ENCODE measurements at places on chromosomes 13 and 19.

DNA sequence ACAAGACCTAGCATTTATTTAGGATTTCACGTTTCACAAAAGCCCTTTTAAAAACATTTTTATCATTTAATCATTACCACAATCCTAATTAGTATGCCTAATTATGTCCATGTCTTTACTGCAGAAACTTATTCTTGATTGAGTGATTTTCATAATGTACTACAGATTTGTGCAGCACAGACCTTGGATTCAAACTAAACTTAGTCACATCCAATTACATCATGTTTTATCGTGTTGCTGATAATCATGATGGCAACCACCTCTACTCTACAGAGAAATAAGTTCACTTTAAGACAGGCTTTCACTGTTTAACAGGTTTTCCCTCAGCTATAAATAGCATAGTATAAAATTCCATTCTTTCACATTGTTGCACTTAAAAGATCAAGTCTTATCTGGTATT, 240.9 kb upstream of the RFC3 start:
- DNase-seq = no peak

DNA sequence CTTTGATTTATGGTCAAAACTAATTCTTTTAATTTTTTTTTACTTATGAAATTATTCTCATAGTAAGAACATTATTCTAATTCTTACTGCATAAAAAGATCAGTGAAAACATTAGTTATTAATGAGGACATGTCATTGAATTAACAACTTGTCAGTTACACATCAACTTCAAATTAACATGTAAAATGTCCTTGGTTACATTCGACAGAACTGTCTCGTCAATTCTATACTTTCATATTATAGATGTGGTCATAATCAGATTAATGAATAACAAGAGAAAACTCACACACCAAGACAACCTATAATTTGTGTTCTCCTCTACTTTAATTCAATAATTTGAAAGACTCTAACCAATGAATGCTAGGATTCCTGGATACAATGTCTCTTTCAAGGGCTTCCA, 66.7 kb downstream of the KATNAL1 start:
- DNase-seq = no peak

DNA sequence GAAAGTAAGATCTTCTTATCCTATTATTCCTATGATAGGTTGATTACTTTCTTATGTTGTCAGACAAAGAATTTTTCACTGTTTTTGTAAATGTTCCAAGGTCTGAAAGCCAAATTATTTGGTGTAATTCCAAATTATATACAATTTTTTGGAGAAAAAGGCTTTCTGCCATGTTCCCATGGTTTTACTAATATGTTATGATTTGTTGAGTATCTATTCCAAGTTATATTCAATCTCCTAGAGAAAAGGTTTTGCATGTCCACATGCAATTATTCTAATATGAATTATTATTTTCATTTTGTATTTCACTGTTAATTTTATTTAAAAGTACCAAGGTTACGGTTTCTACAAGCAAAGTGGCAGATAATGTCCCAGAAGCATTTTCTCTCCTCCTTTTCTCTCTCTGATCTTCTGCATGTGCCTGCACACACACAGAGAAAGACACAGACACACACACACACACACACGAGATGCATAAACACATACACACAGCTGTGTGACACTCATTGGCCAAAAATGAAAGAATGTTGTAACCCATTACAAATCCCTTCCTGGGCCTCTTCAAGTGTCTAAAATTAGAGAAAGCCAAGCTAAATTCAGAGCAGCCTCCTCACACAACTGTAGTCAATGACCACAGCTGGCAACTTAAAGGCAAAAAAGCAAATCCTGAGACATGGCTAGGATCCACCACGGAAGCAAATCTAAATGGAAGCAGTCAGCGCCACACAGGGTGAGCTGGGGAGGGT, 621.0 kb downstream of the EFNB2 start:
- no peak for DNase-seq

DNA sequence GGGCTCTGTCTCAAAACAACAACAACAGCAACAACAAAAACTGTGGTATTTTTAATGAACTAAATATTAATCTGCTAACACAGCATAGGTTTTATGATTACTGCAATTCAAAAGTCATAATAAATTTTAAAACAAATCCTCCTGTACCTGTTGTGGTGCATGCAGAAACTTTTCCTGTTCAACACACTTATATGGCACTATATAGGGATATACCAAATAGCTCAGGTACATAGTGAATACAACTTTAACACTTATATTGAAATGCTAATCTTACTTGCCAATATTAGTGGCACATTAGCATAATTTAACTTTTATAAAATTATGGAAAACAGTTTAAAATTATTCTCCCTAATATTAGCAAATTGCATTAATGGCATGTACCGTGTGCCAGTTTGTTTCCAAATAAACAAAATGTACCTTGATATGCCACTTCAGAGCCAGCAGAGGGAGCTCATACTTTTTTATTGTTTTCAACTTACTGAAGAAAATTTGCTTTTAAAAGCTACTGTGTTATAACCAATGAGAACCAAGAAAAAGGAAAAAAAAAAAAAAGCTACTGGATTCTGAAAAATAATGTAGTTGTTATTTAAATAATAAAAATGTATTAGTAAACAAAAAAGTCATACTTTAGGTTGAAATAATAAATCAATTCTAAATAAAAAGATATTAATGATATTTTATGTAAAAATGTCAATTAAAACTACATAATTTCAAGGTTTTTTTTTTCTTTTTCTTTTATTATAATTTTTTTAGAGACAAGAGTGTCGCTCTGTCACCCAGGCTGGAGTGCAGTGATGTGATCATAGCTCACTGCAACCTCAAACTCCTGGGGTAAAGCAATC, 18.0 kb upstream of the RBM26 start:
- no peak for DNase-seq

DNA sequence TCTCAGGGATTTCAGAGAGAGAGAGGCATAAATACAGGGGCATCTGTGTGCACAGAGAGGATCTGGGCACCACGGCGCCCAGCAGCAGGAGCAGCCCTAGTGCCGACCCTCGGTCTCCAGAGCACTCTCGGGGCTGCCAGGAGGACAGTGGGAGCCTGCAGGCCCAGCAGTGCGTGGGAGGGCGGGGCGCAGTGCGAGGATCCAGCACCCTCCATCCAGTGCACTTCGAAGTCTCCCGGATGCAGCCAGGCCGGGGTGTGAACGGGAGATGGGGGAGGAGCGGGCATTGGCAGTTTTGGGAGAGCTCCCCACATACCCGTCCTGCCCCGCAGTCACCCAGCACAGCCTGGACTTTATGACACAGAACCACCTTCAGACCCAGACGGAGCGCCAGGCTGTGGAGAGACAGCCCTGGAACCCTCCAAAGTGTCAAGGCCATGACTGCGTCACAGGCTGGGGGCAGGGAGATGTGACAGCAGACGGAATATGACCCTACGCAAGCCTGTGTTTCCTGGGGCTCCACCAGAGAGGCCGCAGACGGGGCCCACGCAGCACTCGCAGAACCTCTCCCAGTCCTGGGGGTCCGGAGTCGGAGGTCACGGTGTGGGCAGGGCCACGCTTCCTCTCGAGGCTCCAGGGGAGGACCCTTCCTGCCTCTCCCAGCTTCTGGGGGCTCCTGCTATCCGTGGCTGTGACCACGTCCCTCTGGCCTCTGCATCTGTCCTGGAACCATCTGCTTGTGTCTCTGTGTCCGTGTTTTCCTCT, 14.7 kb upstream of the TEKTIP1 start:
- no peak for DNase-seq

DNA sequence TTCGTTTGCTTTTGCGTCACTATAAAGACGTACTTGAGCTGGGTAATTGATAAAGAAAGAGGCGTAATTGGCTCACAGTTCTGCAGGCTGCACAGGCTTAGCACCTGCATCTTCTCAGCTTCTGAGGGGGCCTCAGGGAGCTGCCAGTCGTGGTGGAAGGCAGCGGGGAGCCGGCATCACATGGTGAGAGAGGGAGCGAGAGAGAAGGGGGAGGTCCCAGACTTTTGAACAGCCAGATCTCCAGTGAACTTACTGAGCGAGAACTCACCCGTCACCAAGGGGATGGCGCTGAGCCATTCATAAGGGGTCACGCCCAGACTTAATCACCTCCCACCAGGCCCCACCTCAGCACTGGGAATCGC, 58.7 kb upstream of the F7 start:
- no peak for DNase-seq

- no peak for DNase-seq
These were observed 146.6 kb downstream of the RGCC start for GRCh38 chr13:41603917-41604316.

DNA sequence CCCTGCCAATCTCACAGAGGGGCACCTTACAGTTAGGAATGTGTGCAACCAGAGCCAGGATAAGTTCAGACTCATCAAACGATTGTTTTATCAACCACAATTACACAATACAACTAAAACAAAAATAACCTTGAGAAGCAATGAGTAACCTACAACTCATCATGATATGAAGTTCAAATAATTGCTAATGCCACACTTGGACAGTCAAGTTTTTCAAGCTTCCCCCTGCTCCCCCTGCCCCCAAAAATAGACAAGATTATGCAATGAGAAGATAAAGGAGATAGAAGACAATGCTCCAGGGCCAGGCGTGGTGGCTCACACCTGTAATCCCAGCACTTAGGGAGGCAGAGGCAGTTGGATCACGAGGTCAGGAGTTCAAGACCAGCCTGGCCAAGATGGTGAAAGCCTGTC, 13.6 kb upstream of the KPNA3 start:
- DNase-seq = no peak

DNA sequence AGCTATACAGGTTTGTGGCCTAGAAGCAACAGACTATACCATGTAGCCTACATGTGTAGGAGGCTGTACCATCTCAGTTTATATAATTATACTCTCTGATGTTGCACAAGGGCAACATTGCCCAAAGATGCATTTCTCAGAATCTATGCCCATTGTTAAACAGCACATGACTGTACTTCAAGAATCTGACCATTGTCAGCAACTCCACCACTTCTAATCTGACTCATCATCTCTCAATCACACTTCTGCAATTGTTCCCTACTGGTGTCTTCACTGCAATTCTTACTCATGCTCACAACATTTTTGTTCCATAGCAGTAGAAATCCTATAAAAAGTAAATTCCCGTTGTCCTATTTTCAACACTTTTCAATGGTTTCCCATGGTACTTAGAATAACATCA, 63.9 kb upstream of the ATXN8OS start:
- DNase-seq = no peak

DNA sequence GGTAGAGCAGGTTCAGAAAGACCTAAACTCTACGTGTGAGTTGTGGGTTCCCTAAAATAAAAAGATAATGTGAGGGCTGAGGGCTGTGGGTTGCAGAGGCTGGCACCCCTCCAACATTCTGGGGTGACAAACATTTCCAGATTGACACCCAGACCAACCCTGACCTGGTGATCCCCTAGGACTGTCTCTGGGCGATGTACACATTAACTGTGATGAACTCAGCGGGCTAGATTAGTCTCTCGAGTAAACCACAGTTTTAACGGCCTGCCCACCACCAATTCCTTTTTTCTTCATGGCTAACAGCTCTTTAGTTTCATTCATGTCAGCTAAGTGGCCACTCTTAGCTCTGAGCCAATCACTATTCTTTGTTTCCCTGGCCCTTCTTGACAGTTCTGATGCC, 24.8 kb downstream of the SIAH3 start:
- DNase-seq = no peak

DNA sequence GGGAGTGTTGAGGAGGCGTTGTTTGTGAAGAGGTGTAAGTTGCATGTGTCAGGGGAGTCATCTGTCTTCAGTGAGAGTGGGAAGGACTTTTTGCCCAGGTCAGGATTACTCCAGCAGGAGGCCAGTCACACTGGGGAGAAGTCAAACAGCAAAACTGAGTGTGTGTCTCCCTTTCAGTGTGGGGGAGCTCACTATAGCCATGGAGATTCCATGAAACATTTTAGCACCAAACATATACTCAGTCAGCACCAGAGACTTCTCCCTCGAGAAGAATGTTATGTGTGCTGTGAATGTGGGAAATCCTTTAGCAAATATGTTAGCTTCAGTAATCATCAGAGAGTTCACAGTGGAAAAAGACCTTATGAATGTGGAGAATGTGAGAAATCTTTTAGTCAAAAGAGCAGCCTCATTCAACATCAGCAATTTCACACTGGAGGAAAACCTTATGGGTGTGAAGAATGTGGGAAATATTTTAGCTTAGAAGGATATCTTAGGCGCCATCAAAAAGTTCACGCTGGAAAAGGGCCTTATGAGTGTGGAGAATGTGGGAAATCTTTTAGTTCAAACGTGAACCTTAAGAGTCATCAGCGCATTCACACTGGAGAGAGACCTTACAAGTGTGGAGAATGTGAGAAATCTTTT, 8.4 kb upstream of the ZNF587 start:
- no peak for DNase-seq

GRCh38 chr19:11457115-11457514, 21.7 kb downstream of the PRKCSH start:
- DNase-seq = no peak

GRCh38 chr19:54077334-54077733, 3.8 kb downstream of the TARM1 start:
- DNase-seq = no peak

DNA sequence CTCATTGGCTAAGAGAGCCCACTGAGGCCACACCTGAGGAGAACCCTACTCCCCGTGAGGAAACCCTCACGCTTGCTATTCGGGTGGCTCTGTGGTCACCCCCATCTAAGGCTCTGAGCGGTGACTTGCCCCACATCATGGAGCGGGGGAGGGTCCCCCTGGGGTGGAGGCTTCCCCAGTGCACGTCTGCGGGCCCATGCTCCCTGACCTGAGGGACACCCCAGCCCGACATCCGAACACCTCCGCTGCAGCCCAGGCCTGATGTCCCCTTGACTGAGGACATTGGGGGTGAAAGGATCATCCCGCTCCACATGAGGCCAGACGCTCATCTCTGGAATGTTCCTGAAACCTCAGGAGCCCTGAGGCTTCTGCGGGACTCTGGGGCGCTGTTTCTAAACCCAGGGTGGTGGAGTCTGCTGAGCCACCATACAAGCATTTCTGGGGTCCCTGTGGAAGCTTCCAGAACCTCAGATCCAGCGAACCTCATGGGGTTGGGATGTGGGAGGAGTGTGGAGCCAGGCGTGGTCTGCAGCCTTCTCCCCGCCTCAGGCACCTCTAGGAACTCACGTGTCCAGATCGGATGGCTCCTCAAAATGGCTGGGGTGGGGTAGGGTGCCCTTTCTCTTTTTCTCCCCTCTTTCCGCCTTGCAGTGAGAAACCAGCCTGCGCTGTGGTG, 19.9 kb downstream of the TMED1 start:
- DNase-seq = no peak

GRCh38 chr19:27774337-27774736, 1438.6 kb downstream of the UQCRFS1 start:
- DNase-seq = no peak

GRCh38 chr19:38977445-38978325, 2.1 kb upstream of the FBXO17 start:
- no peak for DNase-seq

GRCh38 chr19:52336791-52337381, 843 bp downstream of the ZNF610 start:
- DNase-seq = no peak

DNA sequence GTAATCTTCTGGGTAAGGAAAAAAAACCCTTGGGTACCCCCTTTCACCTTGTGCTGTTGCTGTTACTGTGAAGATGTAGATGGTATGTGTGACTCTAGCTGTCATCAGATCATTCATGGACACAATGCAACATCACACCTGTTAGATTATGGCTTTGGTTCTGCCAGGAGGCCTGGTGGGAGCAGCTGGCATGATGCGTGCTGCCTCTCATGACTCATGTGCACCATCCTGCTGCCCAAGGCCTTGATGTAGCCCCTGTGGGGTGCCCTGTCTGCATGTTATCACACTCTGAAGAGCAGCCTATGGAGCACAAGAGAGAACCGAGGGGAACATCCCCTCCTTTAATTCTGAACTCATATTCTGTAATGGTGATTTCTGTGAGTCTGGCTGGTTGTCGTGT, 57.7 kb upstream of the TEX29 start:
- DNase-seq = no peak

- DNase-seq = no peak
These were observed 11.9 kb downstream of the SELENOW start for GRCh38 chr19:47790398-47790814.
